Kasumi-1 (cell line): ENCODE measurements at places on chromosomes 12 and 14.

GRCh38 chr14:77882098-77882497, 82.2 kb downstream of the ADCK1 start:
- no peak for DNase-seq

GRCh38 chr12:54716261-54716660, 68.1 kb upstream of the DCD start:
- DNase-seq: no peak

DNA sequence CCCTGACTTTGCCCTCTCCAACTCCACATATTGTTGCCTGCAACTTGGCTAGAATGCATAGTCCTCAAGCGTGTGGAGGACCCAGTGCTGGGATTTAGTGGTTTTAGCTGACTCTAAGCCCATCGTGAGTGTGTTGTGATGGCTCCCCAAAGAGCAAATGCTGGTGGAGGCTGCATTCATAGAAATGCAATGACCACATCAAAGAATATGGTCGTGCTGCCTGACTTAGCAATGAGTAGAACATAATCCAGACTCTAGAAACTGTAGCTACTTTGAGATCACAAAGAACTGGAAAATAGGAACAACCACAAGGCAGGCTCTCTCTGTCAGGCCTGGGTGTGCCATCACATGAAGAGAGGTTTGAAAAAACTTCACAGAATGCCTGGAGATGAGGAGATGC, 1.3 kb downstream of the DYRK4 start:
- DNase-seq: no peak

DNA sequence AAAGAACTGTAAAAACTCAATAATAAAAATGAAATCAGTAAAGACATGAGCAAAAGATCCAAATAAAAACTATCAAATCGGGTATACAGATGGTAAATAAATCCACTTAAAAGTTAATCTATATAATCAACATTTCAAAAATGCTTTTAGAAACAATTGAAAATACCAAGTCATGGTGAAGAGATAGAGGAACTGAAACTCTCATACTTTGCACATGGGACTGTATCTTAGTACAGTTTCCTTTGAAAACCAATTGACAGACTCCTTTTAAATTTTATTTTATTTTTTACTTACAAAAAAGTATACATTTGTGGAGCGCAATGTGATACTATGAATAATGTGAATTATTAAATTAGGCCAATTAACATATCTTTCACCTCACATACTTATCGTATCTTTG, 98.6 kb upstream of the FAR2 start:
- no peak for DNase-seq

DNA sequence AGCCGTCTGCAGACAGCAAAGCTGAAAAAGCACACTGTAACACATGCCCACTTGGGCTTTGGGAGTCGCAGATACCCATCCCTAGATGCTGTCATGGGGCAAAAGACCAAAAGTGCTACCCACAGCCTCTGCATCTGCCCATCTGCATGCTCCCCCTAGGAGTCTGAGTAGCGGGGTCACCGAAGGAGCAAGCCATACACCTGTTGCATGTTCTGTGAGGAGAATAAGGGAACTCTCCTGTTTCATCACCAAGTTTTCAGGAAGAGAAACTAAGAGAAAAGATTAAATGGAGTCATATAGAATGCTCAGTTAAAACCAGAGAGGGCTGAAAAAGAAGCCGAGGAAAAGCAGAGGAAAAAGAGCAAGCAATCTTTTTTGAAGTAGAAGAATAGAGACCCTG, 13.7 kb upstream of the ST8SIA1 start:
- DNase-seq: no peak
